ENCODE measurements at places on chromosomes 12 and 14. TPM values are rescaled to one million over a fixed set of nuclear protein-coding genes. Genes with fewer than 3 reads are reported as not detected.

The MYF5 gene
- not detected for total RNA-seq

The MAP3K9 gene
- 0.18 TPM for total RNA-seq

The ABCC9 gene
- 0.16 TPM for total RNA-seq

The GALNT9 gene
- total RNA-seq: 2.2 TPM

The LHX5 gene
- not detected for total RNA-seq

The IGF1 gene
- not detected for total RNA-seq

The NEUROD4 gene
- total RNA-seq: not detected

The SMOC1 gene
- 2.3 TPM for total RNA-seq

The DPPA3 gene
- total RNA-seq: not detected

The HOXC13 gene
- not detected for total RNA-seq

The AQP6 gene
- total RNA-seq: not detected

The FOXG1 gene
- total RNA-seq: not detected

The CIT gene
- 2.0 TPM for total RNA-seq

The HPD gene
- 11.4 TPM for total RNA-seq

Data from cardiac atrium fibroblast (primary cell).